M059J (cell line): ENCODE measurements at places on chromosomes 1 and 21. TPM values are rescaled to one million over a fixed set of nuclear protein-coding genes. Genes with fewer than 3 reads are reported as not detected.

The GLRX2 gene
- total RNA-seq: 7.3 and 33.9 TPM in 2 replicates

The RORC gene
- 0.44 TPM in 1 of 2 replicates, not detected in the other for total RNA-seq

The FAM163A gene
- total RNA-seq: 0.05 TPM in 1 of 2 replicates, not detected in the other

The GJA9 gene
- not detected in 2 replicates for total RNA-seq

The DYNLT5 gene
- 5.2 and 7.8 TPM in 2 replicates for total RNA-seq

The CATSPERE gene
- 0.20 and 0.25 TPM in 2 replicates for total RNA-seq

The AMPD1 gene
- total RNA-seq: not detected in 2 replicates

The SLAMF8 gene
- total RNA-seq: 0.05 and 0.25 TPM in 2 replicates

The CELA2A gene
- total RNA-seq: not detected in 2 replicates

The PTPN14 gene
- total RNA-seq: 13.8 and 27.4 TPM in 2 replicates

The CAMTA1 gene
- total RNA-seq: 219 and 225 TPM in 2 replicates

The CCDC27 gene
- total RNA-seq: not detected in 2 replicates

The ST6GALNAC5 gene
- 1.4 and 2.0 TPM in 2 replicates for total RNA-seq

The CFHR5 gene
- total RNA-seq: not detected in 2 replicates

The TMEM125 gene
- total RNA-seq: not detected in 2 replicates

The PUM1 gene
- 38.6 and 60.2 TPM in 2 replicates for total RNA-seq

The SLC45A1 gene
- total RNA-seq: 0.27 TPM in 1 of 2 replicates, not detected in the other

The MIA3 gene
- 51.0 and 53.7 TPM in 2 replicates for total RNA-seq

The RNU1-4 gene
- total RNA-seq: not detected in 2 replicates

The ASTN1 gene
- total RNA-seq: 0.02 TPM in 1 of 2 replicates, not detected in the other

The SYCP1 gene
- total RNA-seq: not detected in 2 replicates

The CLEC20A gene
- total RNA-seq: not detected in 2 replicates

The CD247 gene
- not detected in 2 replicates for total RNA-seq

The TENT5C gene
- 4.5 and 6.3 TPM in 2 replicates for total RNA-seq

The FBLIM1 gene
- 117 and 156 TPM in 2 replicates for total RNA-seq

The CR2 gene
- not detected in 2 replicates for total RNA-seq

The TGFB2 gene
- 50.4 and 74.2 TPM in 2 replicates for total RNA-seq

The RTCA gene
- 45.5 and 52.7 TPM in 2 replicates for total RNA-seq

The KCNJ9 gene
- total RNA-seq: not detected in 2 replicates

The TTC22 gene
- 0.15 TPM in 1 of 2 replicates, not detected in the other for total RNA-seq

The DMRTA2 gene
- total RNA-seq: 0.32 and 1.4 TPM in 2 replicates

The SLC1A7 gene
- total RNA-seq: 0.25 TPM in 1 of 2 replicates, not detected in the other

The PRELP gene
- total RNA-seq: not detected in 2 replicates

The LIN28A gene
- total RNA-seq: not detected in 2 replicates

The LMOD1 gene
- total RNA-seq: 4.7 and 6.0 TPM in 2 replicates

The SLC25A34 gene
- 0.27 and 0.44 TPM in 2 replicates for total RNA-seq

The INKA2 gene
- total RNA-seq: 2.9 TPM in 2 replicates

The NHLH2 gene
- total RNA-seq: not detected in 2 replicates

The CYP4Z1 gene
- total RNA-seq: not detected in 2 replicates

The ACTN2 gene
- total RNA-seq: 0.02 TPM in 1 of 2 replicates, not detected in the other

The L1TD1 gene
- not detected in 2 replicates for total RNA-seq

The MSH4 gene
- not detected in 2 replicates for total RNA-seq

The GPR25 gene
- total RNA-seq: not detected in 2 replicates

The KRTAP21-2 gene
- total RNA-seq: not detected in 2 replicates

The SH3BGR gene
- total RNA-seq: 2.9 and 3.2 TPM in 2 replicates

The ASAP3 gene
- total RNA-seq: 6.7 and 13.7 TPM in 2 replicates

The GJA8 gene
- not detected in 2 replicates for total RNA-seq

The OLIG2 gene
- total RNA-seq: not detected in 2 replicates

The CRABP2 gene
- total RNA-seq: 21.1 and 31.9 TPM in 2 replicates

The OSCP1 gene
- total RNA-seq: 4.2 and 9.0 TPM in 2 replicates

The DNALI1 gene
- total RNA-seq: 0.49 and 1.9 TPM in 2 replicates

The SLAMF1 gene
- not detected in 2 replicates for total RNA-seq

The EPHA8 gene
- not detected in 2 replicates for total RNA-seq

The ZNF678 gene
- 2.0 and 4.1 TPM in 2 replicates for total RNA-seq

The WNT4 gene
- 0.05 TPM in 1 of 2 replicates, not detected in the other for total RNA-seq

The TEX38 gene
- not detected in 2 replicates for total RNA-seq

The CYP4B1 gene
- total RNA-seq: not detected in 2 replicates
